Right lung (tissue), 10 donors: ENCODE measurements at places on chromosomes 1 and 21.

DNA sequence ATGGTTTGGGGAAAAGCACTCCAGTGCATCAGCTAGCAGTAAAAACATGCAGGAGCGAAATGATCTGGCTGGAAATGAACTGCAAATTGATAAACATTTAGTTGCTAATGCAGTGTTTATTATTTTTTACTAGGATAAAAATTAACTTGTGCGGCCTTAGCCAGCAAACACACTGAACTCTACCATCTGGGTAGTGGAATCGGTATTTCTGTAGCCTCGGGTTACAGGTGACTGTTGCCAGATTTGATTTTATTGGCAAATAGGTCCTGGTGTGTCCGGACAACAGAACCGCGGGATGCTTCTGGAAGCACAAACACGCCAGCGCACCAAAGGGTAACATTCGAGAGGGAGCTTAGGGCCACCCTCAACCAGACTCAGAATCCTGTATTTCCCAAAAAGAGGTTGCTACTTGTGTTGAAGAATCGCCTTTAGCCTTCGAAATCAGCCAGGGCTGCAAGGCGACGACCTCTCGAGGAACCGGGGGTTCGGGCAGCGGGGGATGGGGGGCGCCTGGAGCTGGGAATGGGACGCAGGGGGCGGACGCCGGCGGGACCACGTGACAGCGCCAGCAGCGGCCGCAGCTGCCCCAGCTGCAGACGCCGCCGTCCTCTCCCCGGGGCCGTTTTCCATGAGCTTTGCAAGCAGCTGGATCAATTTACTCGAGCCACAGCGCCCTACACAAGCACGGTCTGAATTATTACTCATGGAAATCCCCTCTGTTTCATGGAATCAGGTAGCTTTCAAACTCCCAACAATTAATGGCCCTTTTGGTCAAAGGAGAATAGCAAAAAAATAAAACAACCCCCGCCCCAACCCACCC lies 158.8 kb downstream of the TOMM20 start:
- DNase-seq, result peak; percentile 70

GRCh38 chr21:44583089-44583799 lies 2.8 kb upstream of the KRTAP10-5 start:
- DNase-seq, result no peak

GRCh38 chr21:33021150-33021549 lies 4.6 kb upstream of the OLIG2 start:
- DNase-seq, result no peak

DNA sequence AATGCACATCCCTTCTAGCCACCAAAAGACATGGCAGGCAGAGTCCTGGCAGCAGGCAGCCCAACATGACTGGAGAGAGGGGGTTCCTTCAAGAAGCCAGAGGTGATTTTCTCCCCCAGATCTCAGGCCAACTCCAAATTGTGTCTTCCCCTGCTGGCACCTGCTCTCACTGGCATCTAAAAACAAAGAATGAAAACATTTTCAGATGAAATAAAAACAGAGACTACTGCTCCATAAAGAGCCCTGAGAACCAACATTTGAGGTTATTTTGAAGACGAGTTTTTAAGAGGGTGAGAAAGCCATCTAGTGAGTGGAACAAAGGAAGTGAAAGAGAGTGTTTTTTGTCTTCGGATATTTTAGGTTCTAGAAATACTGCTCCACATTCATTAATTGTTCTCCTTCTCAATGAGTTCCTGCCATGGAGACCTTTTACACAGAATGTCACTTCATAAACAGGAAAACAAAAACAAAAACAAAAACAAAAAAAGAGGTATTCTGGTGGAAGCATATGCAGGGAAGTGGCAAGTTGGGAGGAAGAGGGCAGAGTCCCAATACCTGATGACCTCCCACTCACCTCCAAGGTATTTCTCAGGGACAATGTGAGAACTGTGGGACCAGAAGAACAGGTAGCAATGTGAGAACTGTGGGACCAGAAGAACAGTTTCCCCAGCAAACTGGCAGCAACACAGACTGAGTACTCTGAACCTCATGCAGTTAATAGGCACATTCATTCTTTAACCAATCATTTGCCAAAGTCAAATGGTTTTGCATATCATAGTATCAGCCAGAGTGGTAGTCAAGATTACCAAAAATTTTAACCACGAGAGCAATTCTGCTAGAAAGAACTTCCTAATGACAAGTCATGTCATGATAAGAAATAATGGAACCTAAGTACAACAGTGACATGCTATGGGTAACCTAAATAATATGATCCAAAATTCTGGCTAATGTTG lies 50.0 kb downstream of the KIAA0319L start:
- no peak for DNase-seq

- DNase-seq, result no peak
Observed at GRCh38 chr1:63777286-63777685, 3.5 kb downstream of the ROR1 start.

- no peak for DNase-seq
Observed at GRCh38 chr1:237025358-237026074, 16.5 kb upstream of the RYR2 start.

- DNase-seq, result peak; percentile 32
Observed at GRCh38 chr1:95640746-95641145, 406.7 kb downstream of the RWDD3 start.

DNA sequence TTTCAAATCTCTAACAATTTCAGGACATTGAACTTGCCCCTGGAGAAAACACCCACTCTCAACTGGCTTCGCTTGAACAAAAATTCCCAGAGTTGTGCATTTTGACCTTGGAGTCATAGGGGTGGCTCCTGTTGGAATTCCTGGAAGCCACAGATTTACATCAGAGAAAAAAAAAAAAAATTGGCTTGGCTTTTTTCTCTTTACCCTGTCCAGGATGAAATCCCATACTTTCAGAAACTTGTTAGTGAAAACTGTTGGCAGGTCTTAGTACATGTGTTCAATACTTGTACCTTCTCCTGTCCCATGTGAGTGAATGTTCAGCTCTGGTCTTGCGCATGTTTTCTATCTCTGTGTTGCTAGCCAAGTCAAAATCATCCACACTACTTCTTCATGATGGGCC lies 228.8 kb downstream of the TGFB2 start:
- DNase-seq, result no peak

GRCh38 chr1:76065270-76065669 lies 9.3 kb upstream of the ST6GALNAC3 start:
- no peak for DNase-seq

DNA sequence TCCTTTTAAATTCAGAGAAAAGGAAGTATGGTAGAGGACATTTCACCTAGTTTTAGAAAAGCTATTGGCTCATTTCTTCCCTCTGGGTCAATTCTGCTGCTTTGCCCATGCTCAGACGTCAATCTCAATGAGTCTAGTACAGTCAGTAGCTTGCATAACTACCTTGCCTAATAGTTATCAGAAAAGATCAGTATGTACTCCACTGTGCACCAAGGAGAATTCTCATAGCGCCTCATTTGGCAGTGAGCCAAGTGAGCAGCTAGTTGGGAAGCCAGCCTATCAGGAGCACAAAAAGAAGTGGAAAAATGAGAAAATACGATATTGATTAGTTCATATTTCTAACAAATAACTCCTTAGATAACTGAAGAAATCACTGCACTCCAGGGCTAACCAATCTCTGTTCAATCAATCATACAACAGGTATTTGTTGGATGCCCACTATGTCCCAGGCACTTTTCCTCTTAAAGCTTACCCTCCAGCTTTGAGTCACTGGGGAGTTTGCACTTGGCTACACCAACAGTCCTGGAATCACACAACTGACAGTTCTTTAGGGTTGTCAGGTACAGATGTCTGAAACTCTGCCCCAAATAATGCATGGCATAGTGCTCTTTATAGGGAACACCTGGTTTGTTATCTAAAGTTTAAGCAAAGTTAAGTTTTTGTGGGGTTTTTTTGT lies 50.2 kb downstream of the PRDX6 start:
- no peak for DNase-seq

GRCh38 chr1:152630596-152630995 lies 7.7 kb upstream of the LCE3A start:
- DNase-seq, result no peak

GRCh38 chr21:46117586-46118315 lies 19.8 kb downstream of the COL6A2 start:
- no peak for DNase-seq

DNA sequence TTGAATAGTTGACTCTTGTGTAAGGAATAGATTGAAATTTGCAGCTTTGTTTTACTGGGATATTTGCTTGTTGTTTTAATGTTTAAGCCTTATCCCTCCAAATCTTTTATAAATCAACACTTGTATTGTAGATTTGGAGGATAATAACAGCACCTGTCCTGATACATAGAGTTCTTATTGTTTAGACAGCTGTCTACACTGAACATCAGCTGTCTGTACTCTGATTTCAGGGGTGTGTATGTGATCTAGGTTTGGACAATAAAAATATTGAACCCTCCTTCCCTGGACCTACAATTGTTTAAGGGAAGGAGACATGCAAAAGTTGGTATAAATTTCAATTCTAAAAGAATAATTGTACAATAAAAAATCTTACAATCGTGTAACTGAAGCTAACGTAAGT lies 48.3 kb upstream of the DPH5 start:
- DNase-seq, result no peak
